ENCODE measurements at places on chromosomes 6 and 20.

GRCh38 chr20:50172347-50173013, 18.1 kb upstream of the CEBPB start:
- peak; percentile 28 for DNase-seq

- DNase-seq, result no peak
Observed at GRCh38 chr20:38617830-38618196, 16.2 kb downstream of the ARHGAP40 start.

GRCh38 chr6:151561238-151561637, 67.4 kb downstream of the CCDC170 start:
- DNase-seq, result no peak

GRCh38 chr6:139135578-139136545, 982 bp downstream of the HECA start:
- DNase-seq, result peak; percentile 57

- DNase-seq, result no peak
Observed at GRCh38 chr6:170111816-170112582, 178.9 kb downstream of the DLL1 start.

DNA sequence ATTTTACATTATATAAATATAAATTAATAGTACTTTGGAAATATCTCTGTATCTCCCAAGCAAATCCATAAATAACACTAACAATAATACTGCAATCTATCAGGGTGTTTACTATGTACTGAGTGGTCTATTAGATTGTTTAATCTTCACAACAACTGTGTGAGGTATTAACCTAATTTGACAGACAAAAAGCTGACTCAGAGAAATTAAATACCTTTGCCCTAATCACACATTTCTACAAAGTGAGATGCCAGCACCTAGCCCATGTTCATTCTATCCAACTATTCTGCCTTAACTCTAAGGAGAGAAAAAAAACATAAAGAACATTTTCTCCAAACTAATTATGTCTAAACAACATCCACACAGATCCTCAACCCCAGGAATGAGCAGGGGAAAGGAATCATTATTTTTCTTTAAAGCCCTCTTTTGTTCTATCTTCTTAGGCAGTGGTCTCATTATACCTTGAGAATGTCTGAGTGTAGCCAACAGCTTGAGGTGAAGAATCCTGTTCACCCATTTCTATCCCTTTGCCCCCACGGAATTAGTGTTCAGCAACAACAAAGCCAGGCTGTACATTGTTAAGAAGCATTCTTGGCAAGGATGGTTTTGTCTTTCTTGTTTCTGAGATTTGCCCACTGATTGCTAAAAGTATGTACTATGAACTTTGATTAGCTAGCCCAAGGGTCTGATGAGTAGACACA, 42.7 kb downstream of the PRL start:
- no peak for DNase-seq

DNA sequence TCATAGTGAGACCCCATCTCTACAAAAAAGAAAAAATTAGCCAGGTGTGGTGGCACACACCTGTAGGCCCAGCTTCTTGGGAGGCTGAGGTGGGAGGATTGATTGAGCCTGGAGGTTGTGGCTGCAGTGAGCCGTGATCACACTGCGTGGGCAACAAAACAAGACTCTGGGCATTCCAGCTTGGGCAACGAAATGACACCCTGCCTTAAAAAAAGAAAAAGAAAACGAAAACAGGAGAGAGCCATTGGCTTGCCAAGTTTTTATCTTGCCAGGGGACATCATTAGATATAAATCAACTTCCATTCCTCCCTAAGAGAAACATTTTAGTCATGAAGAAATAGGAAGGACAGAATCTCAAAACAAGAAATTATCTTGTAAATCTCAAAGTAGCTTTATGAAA, 109.5 kb downstream of the MAP3K7 start:
- no peak for DNase-seq

- no peak for DNase-seq
Observed at GRCh38 chr6:24902782-24903181, 33.0 kb downstream of the RIPOR2 start.

DNA sequence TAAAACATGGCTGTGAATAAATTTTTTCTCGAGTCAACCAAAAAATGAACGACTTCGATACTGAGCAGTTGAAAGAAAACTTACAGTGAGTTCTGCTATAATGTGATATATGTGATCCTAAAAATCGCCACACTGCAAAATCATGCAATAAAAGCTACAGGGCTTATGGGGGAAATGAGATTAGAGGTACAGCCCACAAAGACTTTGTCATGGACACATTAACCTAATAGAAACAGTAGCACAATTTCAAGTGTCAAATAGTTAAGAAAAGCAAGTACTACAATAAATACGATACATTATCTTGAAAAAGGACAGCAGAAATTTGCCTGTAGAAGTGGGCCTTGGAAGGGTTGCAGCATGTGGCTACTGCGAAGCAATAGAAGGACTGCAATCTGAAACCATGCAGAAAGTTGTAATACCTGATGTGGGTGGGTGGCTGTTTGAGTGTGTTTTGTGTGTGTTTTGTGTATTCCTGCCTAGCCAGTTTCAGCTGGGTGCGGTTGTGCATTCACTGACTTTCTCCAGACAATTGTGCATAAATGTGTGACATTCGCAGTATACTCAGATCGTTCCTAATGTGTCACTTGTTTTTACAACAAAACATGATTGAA, 79.1 kb downstream of the RPP40 start:
- no peak for DNase-seq

GRCh38 chr6:111478064-111478476, 4.9 kb downstream of the REV3L start:
- no peak for DNase-seq

DNA sequence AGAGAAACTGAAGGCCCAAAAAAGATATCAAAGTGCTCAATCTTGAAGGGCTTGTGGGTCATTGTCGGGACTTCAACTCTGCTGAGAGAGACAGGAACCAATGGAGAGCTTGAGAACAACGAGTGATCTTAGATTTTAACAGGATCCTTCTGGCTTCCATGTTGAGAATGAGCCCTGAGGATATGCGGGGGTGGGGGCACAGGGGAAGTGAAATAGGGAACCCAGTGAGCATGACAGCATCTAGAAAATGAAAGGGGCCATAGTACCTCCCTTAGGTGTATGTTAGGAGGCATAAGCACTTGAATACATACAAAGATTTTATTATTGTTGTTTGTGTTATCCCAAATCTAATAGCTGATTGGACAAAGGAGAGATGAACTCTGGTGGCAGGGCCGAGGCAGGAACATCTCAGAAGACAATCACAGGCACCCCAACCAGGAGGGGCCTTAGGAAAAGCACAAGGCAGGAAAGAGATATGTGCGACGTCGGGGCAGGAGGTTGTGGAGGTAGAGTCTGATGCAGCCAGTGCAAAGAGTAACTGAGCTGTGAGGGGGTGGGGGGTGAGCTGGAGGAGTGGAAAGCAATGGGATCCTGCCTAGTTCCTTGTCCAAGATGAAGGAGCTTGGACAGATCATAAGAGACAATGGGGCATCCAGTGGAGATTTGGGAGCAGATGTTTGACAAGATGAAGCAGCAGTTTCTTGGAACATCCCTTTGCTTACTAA, 10.4 kb downstream of the TGM6 start:
- no peak for DNase-seq
